ENCODE measurements at places on chromosomes 3 and 15.

GRCh38 chr15:24761704-24762302, 86.2 kb downstream of the NPAP1 start:
- no peak for DNase-seq

DNA sequence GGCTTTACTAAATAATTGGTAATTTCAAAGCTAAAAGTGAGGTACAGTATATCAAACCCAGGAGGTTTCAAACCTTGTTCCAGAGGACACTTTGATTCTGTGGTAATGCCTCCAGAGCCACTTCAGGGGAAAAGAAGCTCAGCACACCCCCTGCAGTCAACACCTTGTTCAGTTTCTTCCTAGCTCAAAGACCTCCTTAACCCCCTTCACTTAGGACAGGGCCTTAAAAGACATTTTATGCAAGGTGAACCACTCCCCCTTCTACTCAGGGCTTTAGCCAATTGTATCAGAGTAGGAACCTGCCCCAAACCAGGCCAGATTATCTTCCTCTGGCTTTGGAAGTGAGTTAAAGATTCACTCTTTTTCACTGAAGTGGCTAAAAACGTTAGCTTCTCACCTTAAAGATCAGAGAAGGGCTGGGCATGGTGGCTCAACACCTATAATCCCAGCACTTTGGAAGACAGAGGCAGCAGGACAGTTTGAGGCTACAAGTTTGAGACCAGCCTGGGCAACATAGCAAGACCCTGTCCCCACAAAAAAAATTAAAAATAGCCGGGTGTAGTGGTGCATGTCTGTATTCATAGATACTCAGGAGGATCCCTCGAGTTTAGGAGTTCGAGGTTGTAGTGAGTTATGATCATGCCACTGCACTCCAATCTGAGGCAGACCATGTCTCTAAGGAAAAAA, 3.4 kb downstream of the DENND6A start:
- no peak for DNase-seq

GRCh38 chr3:146823622-146824021, 218.5 kb upstream of the PLSCR5 start:
- DNase-seq, result no peak

- no peak for DNase-seq
These were observed 37.0 kb upstream of the PIK3R4 start for GRCh38 chr3:130783629-130784028.

GRCh38 chr3:134075846-134076245, 46.1 kb upstream of the SLCO2A1 start:
- DNase-seq, result no peak

GRCh38 chr3:177676148-177676547, 478.9 kb upstream of the TBL1XR1 start:
- no peak for DNase-seq

- DNase-seq, result no peak
These were observed 127.0 kb upstream of the CD96 start for GRCh38 chr3:111415018-111415417.

DNA sequence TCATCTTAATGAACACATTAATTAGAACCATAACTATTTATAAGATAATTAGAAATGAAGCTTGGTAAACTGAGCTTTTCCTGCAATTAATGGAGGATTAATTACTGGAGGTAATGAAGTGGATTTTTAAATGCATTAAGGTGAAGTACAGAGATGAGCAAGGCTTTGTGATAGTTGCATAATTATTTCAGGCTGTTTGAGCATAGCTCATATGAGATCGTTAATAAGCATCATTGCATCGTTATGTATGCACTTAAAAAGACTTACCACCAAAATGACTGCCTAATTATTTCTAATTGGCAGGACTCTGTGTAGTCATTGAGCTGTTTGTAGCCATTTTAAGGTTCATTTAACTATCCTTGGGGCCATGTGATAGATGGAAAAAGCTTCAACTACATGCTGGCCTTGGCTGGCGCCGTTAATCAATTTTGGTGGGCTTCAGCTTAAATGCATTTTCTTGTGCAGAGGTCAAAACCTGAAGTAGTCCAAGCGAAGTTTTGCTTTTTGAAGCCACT, 55.3 kb downstream of the RSRC1 start:
- DNase-seq, result no peak

DNA sequence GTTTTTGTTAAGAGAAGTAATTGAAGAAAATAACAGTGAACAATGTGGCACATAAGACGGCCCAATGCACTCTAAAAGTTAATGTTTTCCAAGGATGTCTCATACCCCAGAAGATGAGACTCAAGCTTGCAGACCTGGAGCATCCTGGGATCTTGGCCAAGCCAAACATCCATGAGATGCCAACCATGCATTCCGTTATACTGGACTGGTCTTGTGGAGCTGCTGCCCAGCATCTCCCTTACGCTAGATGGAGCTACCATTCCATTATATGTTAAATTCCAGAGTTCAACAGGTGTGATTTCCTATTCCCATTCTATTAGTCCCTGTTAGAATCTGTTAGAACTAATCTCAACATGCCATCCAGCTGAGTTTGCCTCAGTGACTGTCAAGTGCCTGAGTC, 181.8 kb downstream of the PDCD6IP start:
- no peak for DNase-seq

GRCh38 chr3:24608701-24609390, 114.2 kb upstream of the THRB start:
- no peak for DNase-seq

- DNase-seq, result no peak
These were observed 273.0 kb downstream of the EPHB1 start for GRCh38 chr3:135068011-135068410.

DNA sequence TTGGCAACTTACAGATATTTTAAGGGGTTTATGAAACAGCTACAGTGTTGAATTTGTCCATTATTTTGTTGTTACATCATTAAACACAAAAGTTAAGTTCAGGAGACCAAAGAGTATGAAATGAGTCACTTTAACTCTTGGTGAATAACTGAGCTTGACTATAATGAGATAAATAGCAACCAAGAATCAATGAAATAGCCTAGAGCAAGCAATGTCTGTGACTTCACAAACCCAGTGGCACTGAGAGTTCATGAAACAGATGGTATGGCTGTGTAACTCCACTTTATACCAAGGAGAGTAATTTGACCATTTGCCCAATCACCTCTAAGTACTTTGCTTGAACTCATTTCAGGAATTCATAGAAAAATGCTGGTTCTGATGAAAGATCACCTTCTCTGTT, 169.6 kb upstream of the GADL1 start:
- no peak for DNase-seq

GRCh38 chr3:155302891-155303290, 9.4 kb upstream of the STRIT1 start:
- no peak for DNase-seq

Data from activated CD8-positive, alpha-beta T cell treated with anti-CD3 and anti-CD28 coated beads for 36 hours (primary cell).